ENCODE measurements at places on chromosomes 7 and 10.

- no peak for DNase-seq
These were observed 30.4 kb downstream of the PLAU start for GRCh38 chr10:73941300-73941699.

DNA sequence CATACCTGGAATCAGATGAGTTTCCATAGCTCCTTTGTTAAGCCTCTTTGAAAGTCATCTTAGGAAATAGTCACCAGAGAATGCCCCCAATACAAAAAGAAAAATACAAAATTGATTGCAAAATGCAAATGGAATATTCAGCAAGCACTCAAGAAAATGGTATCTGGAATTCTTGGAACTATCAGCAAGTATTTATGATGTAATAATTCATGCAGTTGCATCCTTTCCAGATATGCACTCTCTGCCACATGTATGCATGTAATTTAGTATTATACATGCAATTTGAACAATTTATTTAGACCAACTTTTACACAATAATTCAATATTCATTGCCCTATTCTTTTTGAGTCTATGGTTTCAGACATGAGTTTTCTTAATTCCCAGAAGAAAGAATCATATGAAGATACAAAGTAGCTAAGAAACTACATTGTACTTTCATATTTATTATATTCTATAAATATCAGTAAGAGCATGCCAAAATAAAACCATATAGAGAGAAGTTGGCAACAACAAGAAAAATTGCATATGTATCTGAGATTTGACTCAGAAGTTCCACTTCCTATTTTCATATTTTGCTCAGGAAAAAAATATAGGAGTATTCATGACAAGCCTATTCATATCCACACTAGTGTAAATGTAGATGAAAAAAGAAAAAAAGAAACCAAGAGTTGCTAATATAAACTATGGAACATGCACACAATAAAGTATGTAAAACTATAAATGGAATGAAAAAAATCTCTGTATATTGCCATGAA, 338.5 kb downstream of the SEMA3D start:
- DNase-seq, result no peak

- DNase-seq, result no peak
These were observed 50.4 kb downstream of the ARL4A start for GRCh38 chr7:12737836-12738235.

- no peak for DNase-seq
These were observed 10.2 kb upstream of the CH25H start for GRCh38 chr10:89217057-89217990.

- no peak for DNase-seq
These were observed 35.3 kb upstream of the ZNF92 start for GRCh38 chr7:65338346-65338745.

DNA sequence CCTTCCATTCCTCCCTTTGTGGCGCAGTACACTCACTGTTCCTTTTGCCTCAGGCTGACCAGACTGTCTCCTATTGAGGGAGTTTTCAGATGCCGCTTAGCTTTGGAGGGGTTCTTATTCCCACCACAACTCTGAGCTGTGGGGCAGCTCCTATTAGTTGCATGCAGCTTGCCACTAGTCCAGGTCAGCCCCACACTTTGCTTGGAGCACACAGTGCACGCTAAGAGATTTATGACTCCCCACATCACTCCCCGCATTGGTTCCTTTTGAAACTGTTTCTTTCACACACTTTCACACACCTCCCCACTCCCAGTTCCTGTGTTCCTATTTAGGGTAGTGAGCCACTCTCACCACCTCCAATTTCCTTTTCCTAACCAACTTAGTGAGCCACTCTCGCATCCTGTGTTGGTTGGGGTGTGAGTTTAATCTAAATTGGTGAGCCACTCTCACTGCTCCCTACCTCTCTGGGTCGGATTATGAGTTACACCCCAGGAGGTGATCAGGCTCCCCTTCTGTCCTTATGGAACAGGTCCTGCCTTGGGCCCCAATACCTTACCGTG, 10.4 kb upstream of the ZNF485 start:
- no peak for DNase-seq

- no peak for DNase-seq
These were observed 10.7 kb upstream of the IDI2 start for GRCh38 chr10:1036341-1036791.

GRCh38 chr7:6248581-6248980, 23.8 kb downstream of the CYTH3 start:
- DNase-seq, result no peak

GRCh38 chr10:132493246-132493755, 44.3 kb upstream of the INPP5A start:
- peak; percentile 29 for DNase-seq

- peak; percentile 44 for DNase-seq
These were observed 62.8 kb downstream of the ZRANB1 start for GRCh38 chr10:125004571-125005311.

DNA sequence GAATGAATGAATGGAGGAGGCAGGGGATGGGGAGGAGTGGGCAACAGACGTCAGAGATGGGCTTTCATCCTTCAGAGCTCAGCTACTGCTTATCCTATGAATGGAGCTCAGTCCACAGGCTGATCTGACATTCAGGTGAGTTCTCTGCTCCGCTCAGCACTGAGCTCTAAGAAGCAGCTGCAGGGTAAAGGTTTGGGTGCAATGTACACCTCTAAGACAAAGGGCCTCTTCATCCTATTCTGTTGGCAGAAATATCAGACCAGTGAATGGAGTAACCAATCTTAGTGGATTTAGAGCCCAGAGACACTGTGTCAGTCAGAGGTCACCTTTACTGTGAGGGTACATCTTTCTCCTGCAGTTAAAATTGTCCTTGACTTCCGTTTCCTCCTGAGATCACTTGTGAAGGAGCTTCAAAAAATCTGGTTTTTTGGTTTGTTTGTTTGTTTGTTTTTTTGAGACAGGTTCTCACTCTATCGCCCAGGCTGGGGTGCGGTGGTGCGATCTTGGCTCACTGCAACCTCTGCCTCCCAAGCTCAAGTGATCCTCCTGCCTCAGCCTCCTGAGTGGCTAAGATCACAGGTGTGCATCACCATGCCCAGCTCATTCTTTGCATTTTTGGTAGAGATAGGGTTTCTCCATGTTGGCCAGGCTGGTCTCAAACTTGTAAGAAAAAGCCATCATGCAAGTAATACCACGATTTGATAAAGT, 5.1 kb upstream of the CCZ1B start:
- DNase-seq, result no peak

GRCh38 chr10:76550806-76551205, 1086.8 kb downstream of the KCNMA1 start:
- peak; percentile 85 for DNase-seq

DNA sequence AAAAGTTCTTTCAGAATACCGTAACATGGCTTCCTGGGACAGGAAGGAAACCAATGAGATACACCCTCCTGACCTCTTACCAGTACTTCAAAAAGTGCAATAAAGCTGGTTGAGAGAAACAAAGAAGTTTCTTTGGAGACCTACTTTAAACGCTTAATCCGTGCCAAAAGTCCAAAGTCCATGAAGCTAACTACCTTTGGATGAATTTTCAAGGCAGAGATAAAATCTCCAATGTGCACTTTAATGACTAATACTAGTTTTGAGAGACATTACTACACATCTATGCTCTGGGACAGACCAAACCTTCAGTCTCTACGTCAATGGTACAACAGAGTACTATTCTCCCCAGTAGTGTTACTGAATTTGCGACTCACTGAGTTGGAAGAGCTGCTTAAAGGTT, 46.1 kb downstream of the UBE2H start:
- DNase-seq, result no peak
